ENCODE measurements at places on chromosomes 12 and 14.

DNA sequence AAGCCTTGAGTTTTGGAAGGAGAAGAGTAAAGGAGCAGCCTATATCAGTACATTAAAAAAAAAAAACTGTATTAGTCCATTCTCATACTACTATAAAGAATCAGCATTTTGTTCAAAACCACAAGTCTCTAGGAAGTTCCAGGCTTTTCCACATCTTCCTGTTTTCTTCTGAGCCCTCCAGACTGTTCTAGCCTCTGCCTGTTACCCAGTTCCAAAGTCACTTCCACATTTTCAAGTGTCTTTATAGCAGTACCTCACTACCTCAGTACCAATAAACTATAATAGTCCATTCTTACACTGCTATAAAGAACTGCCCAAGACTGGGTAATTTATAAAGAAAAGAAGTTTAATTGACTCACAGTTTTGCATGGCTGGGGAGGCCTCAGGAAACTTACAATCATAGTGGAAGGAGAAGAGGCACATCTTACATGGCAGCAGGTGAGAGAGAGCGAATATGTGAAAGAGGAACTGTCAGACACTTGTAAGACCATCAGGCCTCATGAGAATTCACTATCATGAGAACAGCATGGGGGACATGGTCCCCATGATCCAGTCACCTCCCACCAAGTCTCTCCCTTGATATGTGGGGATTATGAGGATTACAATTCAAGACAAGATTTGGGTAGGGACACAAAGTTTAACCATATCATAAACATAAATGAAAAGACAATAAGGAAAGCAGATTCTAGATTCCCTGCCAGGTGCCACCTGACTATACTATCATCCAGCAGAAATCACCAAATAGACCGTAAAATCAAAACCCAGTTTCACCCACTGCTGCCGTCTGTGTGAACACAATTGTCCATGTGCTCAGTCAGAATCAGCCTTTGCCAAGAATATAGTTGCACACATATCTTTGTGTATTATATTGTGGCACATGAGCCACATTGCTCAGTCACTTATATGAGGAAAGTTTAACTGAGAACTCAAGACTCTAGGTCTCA is 27.8 kb downstream of the TOGARAM1 start:
- DNase-seq, result no peak

DNA sequence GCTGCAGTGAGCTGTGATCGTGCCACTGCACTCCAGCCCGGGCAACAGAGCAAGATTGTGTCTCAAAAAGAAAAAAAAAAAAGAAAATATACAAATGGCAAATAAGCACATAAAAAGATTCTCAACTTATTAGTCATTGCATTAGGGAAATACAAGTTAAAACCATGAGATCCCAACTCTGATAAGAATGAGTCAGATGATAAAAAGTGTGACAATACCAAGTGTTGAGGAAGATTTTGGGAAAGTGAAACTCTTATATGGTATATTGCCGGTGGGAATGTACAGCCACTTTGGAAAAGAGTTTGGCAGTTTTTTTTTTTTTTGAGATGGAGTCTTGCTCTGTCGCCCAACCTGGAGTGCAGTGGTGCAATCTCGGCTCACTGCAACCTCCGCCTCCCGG is 7.6 kb upstream of the PRPF40B start:
- DNase-seq, result no peak

- no peak for DNase-seq
Observed at GRCh38 chr14:49193332-49194065, 392.7 kb downstream of the RPS29 start.

- DNase-seq, result no peak
Observed at GRCh38 chr12:78483767-78484315, 380.7 kb upstream of the SYT1 start.
